NCI-H1417 (cell line): ENCODE measurements at places on chromosomes 1 and 21.

GRCh38 chr1:230621324-230622030 lies 20.8 kb upstream of the COG2 start:
- no peak for DNase-seq

DNA sequence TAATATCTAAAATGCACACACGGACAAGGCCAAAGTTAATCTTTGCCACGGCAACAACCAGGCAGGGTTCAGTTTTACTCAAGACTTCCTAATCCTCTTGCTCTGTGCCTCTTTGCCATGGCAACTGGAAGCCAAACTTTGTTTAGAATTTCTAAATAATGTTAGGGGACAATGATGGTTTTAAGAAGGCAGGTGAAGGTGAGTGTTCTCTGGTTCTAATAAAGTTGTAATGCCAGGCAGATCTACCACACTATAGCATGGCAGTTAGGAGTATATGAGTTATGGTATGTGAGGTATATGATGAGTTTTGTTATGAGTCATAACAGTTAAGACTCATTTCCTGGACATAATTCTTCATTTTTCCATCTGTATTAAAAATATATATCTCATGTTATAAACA lies 2.7 kb downstream of the PTPRC start:
- no peak for DNase-seq

DNA sequence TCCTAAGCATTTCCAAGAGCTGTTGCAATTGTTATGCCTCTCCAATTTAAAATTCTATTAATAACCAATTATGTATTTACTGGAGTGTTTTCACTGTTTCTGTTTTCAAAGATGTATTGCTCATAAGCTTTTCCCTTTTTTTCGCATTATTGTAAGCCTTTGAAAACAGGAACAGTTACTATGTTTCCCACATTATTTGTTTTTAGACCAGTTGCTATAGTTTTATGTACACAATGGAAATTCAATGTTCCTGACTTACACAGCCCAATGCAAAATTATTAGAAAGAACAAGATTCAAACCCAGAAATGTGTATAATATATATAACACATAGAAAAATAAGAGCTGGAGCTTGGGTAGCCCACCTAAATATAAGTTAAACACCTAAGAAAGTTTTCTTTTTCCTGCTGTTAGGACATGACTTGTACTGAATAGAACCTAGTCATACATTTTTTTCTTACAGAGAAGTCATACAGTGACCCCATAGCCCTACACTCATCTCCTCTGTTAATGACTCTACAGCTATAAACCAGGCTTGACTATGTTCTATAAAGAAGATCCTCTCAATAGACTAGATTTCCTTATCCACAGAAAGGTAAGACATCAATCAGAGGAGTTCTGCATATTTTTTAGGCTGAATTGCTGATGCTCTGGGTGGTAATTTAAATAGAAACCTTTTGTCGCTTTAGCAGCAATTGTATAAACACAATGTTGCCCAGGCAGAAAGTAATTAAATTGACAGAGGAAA lies 299.6 kb downstream of the USH2A start:
- no peak for DNase-seq

DNA sequence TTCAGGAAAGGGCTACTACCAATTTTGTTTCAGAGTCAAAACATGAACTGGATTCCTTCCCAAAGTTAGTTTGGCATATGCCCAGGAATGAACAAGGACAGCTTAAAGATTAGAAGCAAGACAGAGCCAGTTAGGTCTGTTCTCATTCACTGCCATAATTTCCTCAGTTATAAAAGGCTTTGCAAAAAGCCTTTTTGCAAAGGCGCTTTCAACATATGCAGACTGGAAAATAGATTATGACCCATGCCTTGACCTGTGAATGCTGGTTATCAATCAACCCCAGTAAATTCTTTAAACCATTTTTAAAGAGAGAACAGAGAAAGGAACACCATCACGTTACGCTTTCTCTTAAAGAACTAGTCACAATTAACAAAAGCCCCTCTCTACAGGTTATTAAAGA lies 1.7 kb upstream of the FRRS1 start:
- no peak for DNase-seq

DNA sequence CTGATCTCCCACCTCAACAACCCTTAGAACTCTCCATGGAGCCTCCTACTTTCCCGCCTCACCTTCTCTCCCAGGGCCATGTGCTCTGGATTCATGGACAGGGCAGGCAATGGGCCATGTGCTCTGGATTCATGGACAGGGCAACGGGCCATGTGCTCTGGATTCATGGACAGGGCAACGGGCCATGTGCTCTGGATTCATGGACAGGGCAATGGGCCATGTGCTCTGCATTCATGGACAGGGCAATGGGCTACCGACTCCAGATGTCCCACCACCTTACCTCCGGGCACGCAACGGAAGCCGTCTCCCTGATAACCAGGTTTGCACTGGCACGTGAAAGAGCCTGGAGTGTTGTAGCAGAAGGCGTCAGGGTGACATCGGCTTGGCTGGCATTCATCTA lies 53.2 kb downstream of the NID1 start:
- DNase-seq = no peak

- DNase-seq = no peak
These were observed 109.8 kb downstream of the RAVER2 start for GRCh38 chr1:64854674-64855073.

- no peak for DNase-seq
These were observed 21.6 kb upstream of the NID1 start for GRCh38 chr1:236086537-236086936.

DNA sequence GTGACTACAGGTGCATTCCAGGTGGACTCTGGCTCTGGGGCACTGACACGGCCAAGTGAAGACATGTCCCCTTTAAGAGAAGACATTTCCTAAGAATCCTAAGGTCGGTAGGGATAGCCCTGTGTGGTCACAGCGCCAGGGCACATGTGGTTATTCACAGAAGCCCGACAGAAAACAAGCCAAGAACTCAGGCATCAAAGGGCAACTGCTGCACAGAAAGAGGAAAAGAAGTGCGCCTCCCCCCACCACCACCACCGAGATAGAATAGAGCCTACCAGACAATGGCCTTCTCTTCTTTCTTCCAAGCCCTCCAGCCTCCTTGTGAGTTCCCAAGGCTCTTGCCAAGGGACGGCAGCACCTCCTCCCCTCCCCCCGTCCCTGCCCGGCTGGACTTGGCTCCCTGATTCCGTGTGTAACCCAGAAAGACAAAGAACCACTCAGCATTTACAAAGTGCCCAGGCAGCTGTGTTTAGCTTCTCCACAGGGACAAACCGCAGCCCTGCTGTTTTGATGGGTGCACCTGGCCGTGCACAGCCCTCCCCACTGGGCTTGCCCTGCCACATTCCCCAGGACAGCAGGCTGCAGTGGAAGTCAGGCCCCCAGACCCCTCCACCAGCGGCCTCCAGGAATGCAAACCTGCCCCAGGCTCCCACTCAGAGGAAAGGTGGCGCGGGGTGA lies 30.2 kb downstream of the TMPRSS2 start:
- DNase-seq = peak; percentile 33

- peak; percentile 46 for DNase-seq
These were observed 597.9 kb upstream of the ADAMTS5 start for GRCh38 chr21:27564684-27565301.

DNA sequence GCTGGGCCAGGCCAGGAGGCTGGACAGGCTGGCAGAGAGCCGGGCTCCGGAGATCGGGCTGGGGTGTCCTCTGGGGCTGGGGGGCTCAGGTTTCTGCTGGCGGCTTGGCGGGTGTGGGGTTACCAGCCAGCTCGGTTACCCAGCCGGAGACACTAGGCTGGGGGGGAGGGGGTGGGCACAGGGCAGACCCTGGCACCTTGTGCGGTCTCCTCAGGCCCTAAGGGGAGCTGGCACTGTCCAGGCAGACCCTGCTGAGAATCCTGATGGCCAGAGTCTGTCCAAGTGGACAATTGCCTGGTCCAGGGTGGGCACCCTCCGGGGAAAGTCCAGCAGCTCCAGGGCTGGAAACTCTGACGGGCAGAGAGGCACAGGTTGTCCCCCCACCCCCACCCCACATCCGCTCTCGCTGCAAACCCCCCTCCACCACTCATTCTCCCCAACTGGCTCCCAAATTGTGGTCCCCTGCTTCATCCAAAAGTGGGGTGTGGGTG lies 6.7 kb downstream of the ZBTB7B start:
- DNase-seq = no peak

DNA sequence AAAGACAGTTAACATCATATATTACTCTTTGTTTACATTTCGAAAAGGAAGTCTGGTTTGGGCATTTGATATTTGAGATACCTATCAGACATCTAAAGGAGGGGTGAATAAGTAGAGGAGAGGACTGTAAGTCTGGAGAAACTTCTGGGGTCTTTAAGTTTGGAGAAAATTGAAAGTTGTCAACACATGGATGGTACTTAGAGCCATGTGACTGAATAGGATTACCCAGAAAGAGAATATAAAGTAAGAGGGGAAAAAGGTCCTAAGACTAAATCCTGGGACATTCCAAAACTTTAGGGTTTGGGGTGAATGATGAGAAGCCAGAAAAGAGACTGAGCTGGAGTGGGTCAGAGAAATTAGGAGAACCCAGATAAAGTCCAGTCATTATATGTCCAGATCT lies 10.1 kb upstream of the RNF2 start:
- no peak for DNase-seq

- no peak for DNase-seq
These were observed 34.9 kb upstream of the PTGFRN start for GRCh38 chr1:116874733-116875249.

DNA sequence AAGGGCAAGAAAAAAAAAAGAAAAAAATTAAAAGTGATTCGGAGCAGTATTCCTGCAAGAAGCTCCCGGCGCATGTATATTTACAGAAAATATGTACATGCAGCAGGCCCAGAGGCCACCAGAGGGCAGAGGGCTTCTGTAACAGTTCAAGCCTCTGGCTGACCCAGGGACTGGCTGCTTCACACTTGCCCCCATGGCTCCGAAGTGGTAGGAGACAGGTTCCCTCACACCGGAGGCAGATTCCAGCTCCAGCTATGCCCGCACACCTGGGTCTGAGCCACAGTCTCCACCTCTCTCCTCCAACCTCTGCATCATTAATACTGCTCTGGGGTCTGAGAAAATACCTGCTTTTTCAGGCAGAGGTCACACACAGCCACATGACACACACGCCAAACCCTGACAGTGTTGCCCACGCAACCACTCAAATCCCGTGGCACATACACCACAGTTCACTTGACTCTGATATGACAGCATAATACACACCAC lies 2.2 kb upstream of the ARHGAP30 start:
- peak; percentile 45 for DNase-seq

DNA sequence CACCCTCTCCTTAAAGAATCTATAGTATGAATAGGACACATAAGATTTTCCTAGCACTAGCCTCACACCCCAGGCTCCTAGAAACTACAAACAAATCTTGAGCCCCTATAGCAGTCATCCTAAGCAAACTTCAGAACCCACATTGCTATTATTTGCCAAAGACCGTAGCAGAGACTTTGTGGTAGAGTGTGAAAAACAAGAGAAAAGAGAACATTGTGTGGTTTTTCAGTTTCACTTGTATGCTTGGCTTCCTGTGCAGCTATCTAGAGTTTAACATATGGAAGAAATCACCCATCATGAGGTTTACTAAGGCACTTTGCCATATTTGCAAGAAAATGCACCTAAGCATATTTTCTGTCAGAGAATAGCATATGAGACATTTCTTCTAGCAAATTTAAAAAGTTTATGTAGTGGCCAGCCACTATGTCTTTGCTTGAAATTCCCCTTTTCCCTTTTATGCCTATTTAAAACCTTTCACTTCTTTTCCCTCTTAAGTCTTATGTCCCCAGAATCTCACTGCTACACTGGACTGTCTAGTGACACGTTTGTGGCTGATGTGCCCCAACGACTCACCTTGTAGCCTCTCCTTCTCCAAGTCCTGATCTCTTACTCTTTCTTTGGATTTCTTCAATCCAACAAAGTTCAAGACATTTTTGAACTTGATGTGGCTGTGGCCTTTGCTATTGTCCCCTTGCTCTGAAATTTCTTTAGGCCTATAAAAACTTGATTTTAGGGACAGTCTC lies 25.6 kb downstream of the CCDC190 start:
- DNase-seq = no peak

GRCh38 chr1:174999936-175000696 lies at the start of gene CACYBP:
TSS of gene CACYBP (plus strand) at chr1:174999947. CDS start at chr1:175000181, 234 bp downstream.
- DNase-seq = peak; percentile 85

GRCh38 chr1:119136401-119136800 lies 4.1 kb downstream of the WARS2 start:
- no peak for DNase-seq

- no peak for DNase-seq
These were observed 26.8 kb downstream of the PTTG1IP start for GRCh38 chr21:44846485-44847260.

DNA sequence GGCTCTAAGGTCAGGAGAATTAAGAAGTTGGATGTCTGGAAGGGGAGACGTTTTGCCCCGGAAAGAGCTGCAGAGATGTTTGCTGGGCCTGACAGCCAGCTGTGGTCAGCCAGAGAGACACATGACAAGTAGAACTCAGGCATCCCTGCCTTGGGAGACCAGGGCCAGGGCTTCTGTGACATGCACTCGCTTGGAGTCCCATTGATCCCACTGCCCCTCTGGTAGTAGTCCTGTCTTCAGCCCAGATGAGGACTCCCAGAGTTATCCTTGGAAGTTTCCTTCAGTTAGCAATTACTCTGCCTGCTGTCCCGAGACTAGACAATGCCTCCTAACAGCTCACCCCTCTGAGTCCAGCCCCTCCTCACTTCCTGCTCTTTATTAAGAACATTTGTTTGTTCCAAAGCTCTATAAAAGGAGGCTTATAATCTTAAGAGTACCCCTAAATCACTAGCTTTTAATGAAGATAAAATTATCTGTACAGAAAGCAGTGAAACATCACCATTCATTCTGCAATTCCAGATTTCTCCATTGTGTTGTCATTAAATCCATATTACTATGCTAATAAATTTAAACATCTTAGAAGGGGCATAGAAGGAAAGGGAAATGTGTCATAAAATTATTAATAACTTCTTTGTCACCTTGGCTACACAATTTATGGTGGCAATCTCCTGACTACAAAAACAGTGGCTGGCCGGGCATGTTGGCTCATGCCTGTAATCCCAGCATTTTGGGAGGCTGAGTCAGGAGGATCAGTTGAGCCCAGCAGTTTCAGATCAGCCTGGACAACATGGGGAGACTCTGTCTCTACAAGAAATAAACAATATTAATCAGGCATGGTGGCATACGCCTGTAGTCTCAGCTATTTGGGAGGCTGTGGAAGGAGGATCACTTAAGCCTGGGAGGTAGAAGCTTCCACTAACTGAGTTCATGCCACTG lies 94.2 kb downstream of the KCNK1 start:
- DNase-seq = no peak

- no peak for DNase-seq
These were observed 40.2 kb downstream of the RNF11 start for GRCh38 chr1:51276286-51276685.

- DNase-seq = peak; percentile 89
These were observed 431 bp downstream of the MTARC1 start for GRCh38 chr1:220787069-220787619.

DNA sequence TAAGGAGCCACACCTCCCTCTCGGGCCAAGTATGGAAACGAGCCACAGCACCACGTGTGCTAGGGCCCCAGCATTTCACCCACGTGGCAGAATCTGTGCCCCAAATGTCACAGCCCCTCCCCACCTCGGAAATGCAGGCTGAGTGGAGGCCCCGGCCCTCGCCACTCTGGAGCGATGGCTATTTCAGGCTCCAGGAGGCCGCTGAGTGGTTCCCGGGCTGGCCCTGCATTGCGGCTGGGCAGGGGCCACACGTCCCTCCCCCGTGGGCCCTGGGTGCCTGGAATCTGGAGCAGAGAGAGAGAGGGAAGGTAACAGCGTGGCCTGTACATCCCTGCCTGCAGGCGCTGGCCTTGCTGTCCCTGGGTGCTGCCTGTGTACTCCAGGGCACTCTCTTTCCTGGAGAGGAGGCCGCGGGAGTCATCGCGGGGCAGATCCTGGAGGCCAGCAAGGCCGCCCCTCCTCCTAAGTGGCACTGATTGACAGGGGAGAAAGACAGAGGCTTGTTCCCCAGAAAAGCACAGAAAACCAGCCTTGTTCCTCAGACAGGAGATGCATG lies 68.0 kb upstream of the TRAPPC10 start:
- no peak for DNase-seq
